ENCODE measurements at places on chromosomes 16 and 17. TPM values are rescaled to one million over a fixed set of nuclear protein-coding genes. Genes with fewer than 3 reads are reported as not detected.

Gene KARS1
- total RNA-seq = 118 TPM

- no peak for DNase-seq
Observed at GRCh38 chr17:35476283-35476820, 27.8 kb upstream of the SLFN13 start.

GRCh38 chr17:76721463-76721862, 4.9 kb downstream of the JMJD6 start:
- no peak for DNase-seq

Gene HYDIN
- 0.66 TPM for total RNA-seq

DNA sequence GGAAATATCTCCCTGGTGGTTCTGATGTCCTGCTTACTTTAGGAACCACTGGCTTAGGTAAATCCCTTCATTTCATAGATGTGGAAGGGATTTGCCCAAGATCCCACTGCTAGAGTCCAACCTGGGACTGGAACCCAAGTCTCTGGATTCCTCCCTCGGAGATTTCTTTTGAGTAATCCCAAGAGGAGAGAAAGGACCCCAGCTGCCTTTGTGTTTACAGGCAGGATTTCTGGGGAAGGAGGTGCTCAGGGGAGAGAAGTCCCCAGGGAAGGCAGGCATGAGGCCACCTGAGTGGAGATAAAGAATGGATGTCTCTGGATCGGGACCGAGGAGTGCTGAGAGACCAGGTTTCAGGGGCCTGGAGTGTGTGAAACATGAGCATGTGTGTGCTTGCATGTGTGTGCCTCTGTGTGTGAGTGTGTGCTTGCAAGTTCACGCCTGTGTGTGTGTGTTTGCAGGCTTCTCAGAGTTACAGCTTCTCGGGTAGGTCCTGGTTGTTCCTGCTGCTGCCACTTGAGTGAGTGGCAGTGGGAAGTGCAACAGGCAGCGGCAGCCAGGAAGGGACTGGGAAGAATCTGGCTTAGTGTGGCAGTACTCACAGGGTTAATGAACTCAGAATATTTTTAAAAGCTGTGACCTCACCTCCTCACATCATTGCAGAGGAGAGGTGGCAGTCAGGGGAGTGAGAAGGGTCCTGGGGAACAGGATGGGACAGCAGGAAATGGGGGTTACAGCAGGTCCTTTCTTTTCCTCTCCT, 2.2 kb downstream of the KCNH6 start:
- DNase-seq = no peak

Gene ZDHHC1
- 20.4 TPM for total RNA-seq

GRCh38 chr16:65713181-65713808, 591.4 kb upstream of the CDH11 start:
- DNase-seq = no peak

Gene ZNF750
- total RNA-seq = 0.04 TPM

DNA sequence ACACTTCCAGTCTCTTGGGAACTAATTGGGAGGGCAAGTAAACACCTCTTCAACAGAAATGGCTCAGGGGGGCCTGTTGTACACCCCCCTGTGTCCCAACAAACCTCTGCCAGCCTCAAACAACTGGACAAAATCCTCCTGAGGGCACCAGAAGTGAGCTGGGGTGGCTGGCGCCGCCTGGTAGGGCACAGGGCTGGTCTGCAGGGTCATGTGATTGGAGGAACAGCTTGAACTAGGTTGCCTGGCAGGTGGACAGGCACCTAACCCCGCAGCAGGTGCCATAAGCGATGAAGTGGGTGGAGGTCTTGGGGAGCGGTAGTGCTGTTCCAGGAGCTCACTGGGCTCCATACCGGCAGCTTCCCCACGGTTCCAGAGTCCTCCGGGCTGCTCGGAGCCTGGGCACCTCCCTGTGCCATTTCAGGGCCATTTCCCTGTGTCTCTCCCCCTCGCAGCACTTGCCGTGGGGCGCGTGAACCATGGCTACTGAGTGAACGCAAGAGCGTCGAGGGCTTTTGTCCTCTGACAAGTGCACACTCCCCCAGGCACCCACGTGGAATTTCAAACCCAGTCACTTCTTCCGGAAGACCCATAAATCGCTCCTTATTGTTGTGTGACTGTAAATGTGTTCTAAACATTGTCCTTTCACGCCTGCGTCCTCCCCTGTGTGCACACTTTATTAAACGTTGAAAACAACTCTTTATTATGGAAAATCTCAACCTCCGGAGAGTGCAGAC, 101.5 kb downstream of the SEC14L1 start:
- peak; percentile 62 for DNase-seq

DNA sequence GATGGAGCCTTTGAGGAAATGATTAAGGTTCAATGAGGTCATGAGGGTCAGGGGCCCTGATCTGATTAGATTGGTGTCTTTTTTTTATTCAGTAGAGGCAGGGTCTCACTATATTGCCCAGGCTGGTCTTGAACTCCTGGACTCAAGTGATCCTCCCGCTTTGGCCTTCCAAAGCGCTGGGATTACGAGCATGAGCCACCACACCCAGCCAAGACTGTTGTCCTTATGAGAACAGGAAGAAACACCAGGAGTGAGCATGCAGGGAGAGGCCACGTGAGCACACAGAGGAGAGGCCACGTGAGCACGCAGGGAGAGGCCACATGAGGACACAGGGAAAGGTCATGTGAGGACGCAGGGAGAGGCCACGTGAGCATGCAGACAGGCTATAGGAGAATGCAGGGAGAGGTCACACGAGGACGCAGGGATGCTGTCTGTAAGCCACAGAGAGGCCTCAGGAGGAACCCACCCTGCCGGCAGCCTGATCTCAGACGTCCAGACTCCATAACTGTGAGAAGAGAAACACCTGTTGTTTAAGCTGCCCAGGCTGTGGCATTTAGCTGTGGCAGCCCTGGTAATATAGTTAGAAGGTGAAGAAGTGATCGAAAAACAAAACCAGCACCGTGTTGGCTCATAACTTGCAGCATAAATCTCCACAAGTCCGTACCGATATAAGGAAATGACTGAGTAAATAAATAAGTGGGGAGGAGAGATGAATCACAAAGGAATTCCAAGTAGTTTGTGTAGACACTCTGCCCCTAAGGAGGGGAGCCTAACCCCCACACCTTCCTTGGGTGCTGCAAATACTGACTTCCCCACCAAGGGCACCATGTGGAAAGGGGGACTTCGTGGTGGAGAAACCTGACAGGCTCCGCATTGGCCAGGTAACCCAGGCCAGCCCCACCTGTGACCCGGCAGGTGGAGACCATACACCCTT, 14.6 kb upstream of the CSNK1D start:
- DNase-seq = peak; percentile 36

DNA sequence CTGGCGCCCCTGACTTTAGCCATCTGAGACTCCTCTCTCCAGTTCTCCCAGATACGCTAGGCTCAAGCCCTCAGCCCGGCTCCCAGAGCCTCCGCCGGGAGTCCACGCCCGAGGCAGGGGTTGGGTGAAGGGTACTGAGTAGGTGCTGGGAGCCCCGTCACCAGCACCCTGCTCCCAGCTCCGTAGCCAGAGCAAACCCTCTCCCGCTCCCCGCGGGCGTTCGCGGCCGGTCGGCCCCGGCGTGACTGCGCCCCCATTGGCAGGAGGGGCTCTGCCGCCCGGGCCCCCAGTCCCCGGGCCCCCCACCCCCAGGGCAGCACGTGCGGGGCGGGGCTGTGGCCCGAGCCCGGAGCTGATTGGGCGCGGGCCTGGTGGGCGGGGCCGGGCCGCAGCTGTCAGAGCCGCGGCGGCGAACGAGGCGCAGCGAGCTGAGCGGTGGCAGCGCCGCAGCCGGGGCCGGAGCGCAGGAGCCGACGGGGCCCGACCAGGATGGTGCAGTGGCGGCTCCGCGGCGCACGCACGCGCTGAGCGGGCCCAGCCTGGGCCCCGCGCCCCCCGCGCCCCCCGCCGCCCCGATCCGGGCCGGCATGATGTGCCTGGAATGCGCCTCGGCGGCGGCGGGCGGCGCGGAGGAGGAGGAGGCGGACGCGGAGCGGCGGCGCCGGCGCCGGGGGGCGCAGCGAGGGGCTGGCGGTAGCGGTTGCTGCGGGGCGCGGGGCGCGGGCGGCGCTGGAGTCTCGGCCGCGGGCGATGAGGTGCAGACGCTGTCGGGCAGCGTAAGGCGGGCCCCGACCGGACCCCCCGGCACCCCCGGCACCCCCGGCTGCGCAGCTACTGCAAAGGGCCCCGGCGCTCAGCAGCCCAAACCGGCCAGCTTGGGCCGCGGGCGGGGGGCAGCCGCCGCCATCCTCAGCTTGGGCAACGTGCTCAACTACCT, at the start of gene SPNS2:
Gene SPNS2, plus strand, starts transcription at position 421 of the 937 bp plus-strand sequence. Its CDS starts 167 bp downstream, at position 588.
- peak; percentile 79 for DNase-seq

DNA sequence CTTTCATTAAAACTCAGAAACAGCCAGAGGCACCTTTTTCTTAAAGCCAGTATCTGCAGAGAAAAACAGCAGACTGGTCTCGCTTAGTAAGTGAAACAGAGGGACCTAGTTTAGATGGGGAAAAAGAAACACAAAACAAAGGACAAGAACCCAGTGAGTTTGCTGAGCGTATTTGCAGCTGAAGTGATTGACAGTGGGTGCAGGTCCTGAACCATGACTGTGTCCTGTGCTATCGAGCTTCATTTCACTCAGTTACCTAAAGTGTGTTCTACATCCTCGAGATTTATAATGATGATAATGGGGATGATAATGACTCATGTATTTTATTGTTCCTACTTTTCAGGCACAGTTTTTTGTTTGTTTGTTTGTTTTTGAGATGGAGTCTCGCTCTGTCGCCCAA, 31.7 kb upstream of the WFIKKN2 start:
- DNase-seq = no peak

DNA sequence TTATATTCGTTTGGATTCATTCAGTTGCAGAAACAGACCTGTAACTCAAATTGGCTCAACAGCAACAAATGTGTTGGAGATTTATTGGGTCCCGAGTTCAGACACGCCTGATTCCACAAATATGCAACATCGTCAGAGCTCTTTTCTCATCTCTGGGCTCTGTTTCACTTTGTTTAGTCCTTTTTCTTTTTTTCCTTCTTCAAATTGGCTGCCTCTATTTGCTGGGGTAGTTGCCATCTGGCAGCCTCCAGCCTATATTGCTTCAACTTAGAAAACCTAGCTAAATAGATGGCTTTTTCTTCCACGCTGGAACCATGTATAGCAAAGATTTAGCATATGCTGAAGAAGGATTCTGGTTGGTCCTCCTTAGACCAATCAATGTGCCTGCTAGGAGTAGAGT, 398.5 kb downstream of the RBFOX1 start:
- peak; percentile 96 for DNase-seq

GRCh38 chr17:74199306-74200092, 4.0 kb upstream of the RPL38 start:
- peak; percentile 54 for DNase-seq

DNA sequence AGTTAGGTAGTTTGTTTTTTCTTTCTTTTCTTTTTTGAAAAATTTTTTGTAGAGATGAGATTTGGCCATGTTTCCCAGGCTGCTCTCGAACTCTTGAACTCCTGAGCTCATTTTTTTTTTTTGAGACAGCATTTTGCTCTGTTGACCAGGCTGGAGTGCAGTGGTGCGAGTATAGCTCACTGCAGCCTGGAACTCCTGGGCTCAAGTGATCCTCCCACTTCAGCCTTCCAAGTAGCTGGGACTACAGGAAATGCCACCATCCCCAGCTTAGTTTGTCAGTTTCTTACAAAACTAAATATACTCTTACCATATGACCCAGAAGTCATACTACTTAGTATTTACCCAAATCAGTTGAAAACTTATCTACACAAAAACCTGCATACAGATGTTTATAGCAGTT, 14.4 kb upstream of the FBXO47 start:
- DNase-seq = no peak

- no peak for DNase-seq
Observed at GRCh38 chr17:77422104-77422747, 281.5 kb downstream of the SEC14L1 start.
